ELR (cell line): ENCODE measurements at places on chromosomes 4 and X.

- no peak for DNase-seq
Measured at GRCh38 chr4:157713342-157713741, 459.5 kb downstream of the GASK1B start.

DNA sequence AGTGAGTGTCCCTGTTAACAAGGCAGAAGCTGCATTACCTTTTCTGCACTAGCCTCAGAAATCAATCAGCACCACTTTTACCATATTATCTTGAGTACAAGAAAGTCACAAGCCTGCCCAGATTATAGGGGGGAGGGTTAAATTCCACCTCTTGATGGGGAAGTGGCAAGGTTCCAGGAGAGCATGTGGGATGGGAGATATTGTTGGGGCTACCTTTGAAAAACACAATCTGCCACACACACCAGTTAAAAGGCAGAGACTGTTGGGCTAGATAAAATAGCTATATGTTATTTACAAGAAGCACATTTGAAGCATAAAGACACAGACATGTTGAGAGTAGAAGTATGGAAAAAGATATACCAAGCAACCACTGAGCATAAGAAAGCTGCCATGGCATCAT lies 6.6 kb upstream of the AVPR2 start:
- no peak for DNase-seq

- no peak for DNase-seq
Measured at GRCh38 chr4:121777625-121778024, 12.7 kb upstream of the SMIM43 start.

GRCh38 chr4:37827030-37827685 lies 672 bp downstream of the PGM2 start:
- DNase-seq: peak; percentile 68

GRCh38 chr4:30437316-30437715 lies 282.9 kb upstream of the PCDH7 start:
- no peak for DNase-seq

GRCh38 chr4:99720206-99720605 lies 62.6 kb upstream of the C4orf54 start:
- DNase-seq: no peak

DNA sequence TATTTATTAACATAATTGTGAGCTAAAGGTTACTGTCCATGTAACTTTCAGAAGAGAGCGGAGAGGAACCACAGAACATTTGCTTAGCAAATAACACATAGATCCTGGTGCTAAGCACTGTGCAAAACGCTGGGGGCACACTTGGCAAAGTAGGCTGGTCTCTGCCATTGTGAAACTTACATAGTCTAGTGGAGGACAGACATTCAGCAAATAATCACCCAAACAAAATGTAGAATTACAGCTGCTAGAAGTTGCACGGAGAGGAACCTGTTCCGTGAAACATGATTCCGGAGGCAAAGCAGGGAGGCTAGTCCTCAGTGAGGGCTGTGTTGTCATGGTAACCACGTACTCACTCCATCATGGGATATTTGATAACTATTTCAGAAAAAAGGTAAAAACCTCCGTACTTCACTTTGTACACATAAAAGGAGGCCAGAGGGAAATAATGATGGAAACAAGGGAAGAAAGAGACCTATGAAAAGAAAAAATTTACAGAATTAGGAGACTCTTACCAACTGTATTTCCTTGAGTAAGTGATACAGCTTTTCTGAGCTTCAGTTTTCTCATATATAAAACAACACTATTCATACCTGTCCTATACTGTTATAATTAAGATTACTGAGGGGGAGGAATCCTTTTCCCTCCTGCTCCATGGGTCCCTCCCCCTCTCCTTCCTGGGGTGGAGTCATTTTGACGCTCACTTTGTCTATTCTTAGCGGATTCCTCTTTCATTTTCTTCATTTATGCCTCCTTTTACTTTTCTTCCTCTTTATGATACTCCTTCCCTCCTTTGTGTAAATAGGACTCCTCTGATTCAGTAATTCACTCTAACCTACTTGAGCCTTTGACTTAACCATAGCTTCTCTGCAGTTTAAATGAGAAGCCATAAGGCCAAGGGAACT lies 825 bp upstream of the RASGEF1B start:
- DNase-seq: no peak

DNA sequence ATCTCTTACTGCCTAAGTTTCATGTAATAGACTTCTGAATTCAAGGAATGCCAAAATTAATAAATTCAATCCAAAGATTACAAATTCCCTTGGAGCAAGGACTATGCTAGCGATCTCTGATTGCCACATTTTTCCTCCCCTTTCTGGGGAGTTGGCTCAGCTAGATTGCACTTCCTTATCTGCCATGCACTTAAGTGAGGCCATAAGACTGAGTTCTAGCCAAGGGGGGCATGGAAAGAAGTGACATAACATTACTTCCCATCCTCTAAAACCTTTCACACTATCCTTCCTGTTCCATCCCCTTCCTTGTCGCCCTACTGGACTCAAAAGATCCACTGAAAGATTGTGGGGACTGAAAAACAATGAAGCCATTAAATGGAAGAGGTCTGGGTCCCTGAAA lies 53.8 kb upstream of the TXK start:
- no peak for DNase-seq

- no peak for DNase-seq
Measured at GRCh38 chr4:163467082-163467770, 6.3 kb downstream of the TKTL2 start.

GRCh38 chr4:7367864-7368277 lies 66.9 kb downstream of the PSAPL1 start:
- DNase-seq: no peak
